ENCODE measurements at places on chromosomes 4 and X. TPM values are rescaled to one million over a fixed set of nuclear protein-coding genes. Genes with fewer than 3 reads are reported as not detected.

Gene P2RY8
- total RNA-seq = 27.5 TPM

Gene RPGR
- total RNA-seq = 7.0 TPM

Gene SMAD1
- total RNA-seq = 0.92 TPM

Gene ADAMTS3
- total RNA-seq = not detected

- DNase-seq = no peak
These were observed 231.9 kb downstream of the STPG2 start for GRCh38 chr4:97911236-97911906.

- no peak for DNase-seq
These were observed 14.1 kb downstream of the TNIP3 start for GRCh38 chr4:121150003-121150402.

Measured in activated CD8-positive, alpha-beta T cell treated with anti-CD3 and anti-CD28 coated beads for 36 hours (primary cell).